ENCODE measurements at places on chromosomes 7 and 10.

DNA sequence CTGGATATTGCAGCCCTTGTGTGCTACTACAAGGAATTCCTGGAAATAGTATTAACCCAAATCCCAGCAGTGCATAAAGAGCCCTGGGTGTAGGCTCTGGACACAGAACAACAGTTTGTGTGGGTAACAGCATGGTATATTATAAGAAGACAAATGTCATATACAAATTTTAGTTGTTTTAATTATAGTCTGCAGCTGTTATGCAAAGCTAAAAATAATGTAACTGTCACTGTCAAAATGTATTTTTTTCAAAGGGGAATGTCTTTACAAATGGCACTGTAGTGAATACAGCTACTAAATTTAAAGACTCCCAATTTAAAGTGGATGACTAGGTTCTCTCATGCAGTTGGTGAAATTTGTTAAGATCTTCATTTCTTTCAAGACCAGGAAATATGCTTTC is 339.0 kb downstream of the GPR37 start:
- DNase-seq: no peak

- no peak for DNase-seq
Measured at GRCh38 chr7:68394131-68394530, 1204.1 kb upstream of the AUTS2 start.

DNA sequence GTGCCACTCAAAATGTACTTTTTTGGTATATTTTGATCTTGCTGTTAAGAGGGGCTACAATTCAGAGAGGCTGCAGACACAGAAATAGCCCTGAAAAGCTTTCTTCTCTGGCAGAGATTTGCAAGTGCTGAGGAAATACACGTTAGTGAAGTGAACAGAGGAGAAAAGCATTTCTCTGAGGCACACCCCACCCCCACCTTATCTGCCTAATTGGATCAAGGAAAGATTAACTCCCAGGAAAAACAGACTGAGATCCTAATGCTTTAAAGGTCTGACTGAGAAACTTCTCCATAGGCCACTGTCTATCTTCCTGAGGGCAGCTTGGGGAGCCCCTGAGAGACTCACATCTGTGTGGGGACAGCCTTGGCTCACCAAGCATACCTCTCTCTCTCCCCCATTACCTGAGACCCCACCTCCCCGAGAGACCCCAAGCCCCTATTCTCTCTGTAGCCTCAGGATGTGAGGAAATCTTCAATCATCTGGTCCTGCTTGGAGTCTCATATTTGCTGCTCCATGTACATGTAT is 14.8 kb upstream of the AKR1C3 start:
- no peak for DNase-seq

GRCh38 chr10:33064706-33065105 is 106.7 kb upstream of the ITGB1 start:
- DNase-seq: no peak

GRCh38 chr7:146150153-146150552 is 33.6 kb downstream of the CNTNAP2 start:
- DNase-seq: no peak

DNA sequence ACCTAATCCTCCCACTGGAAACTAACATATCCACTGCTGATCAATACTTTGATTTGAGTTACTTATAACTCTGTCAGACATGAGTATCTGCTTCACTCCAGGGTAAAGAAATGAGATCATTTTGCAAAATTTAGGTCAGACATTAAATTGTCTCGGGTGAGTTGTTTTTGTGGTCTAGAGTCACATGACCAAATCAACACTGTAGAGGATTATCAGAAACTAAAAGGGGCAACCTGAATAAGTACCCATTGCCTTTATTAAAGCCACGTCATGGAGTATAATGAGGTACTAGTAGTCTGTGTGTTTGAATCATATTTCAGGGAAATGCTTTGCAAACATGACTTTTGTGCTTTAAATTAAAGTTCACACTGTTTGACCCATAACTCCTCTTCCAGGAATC is 107.7 kb upstream of the ADO start:
- DNase-seq: no peak
